Esophagus mucosa (tissue), 1 donor: ENCODE measurements at places on chromosomes 4 and X. TPM values are rescaled to one million over a fixed set of nuclear protein-coding genes. Genes with fewer than 3 reads are reported as not detected.

- ATAC-seq, result no peak
Observed at GRCh38 chrX:102126863-102127262, 1.4 kb downstream of the TCEAL2 start.

Gene ANK2
- total RNA-seq, result 1.6 TPM

- no peak for ATAC-seq
Observed at GRCh38 chr4:26130841-26131432, 189.9 kb upstream of the RBPJ start.

Gene ANKRD50
- 12.8 TPM for total RNA-seq
